ENCODE measurements at places on chromosomes 16 and 17.

DNA sequence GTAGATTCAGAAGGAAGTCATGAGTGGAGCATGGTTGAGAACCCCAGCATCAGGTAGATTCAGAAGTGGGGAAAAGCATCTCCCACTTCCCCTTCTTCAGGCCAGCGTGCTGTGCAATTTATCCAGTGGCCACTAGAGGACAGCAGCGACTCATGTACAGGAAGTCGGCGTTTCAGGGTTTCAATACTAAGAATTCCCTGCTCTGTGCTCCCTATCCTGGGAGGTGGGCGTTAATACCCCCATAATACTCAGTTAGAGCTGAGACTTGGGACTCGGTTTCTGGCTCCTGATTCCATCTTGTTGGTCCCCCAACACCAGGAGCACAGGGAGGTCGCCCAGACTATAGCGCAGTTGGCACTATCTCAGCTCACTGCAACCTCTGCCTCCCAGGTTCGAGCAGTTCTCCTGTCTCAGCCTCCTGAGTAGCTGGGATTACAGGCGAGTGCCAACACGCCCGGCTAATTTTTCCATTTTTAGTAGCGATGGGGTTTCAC, 75.3 kb upstream of the AMZ2 start:
- DNase-seq, result peak; percentile 57

DNA sequence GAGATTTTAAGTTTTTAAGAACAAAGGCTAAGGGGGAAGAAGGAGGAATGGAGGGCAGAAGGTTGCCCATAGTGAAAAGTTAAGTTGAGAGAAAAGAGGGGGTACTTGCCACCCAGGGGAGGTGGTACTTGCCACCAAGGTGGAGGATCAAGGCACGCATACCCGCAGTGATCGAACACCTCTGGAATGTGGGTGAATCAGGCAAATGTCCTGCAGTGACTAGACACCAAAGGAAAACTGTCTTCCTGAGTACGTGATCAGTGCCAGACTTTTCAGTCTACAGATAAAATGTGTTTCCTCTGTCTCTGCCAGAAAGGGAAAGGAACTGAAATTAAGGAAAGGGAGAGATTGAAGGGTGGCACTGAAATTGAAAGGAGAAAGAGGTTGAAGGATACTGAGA, 2285.3 kb downstream of the TP53TG3F start:
- no peak for DNase-seq

DNA sequence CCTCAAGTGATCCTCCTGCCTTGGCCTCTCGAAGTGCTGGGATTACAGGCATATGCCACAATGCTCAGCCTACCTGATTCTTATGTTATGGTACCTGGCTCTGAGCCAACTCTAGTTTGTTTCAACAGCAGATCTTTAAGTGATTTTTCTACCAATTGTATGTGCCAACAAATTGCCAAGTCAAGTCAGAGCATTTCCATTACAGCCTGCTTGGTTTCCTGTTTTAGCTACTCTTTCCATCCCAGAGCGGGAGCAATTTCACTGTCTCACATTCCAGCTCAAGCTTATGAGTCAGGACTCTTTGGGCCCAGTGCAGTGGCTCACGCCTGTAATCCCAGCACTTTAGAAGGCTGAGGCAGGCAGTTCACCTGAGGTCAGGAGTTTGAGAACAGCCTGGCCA, 30.8 kb upstream of the RBBP6 start:
- no peak for DNase-seq

DNA sequence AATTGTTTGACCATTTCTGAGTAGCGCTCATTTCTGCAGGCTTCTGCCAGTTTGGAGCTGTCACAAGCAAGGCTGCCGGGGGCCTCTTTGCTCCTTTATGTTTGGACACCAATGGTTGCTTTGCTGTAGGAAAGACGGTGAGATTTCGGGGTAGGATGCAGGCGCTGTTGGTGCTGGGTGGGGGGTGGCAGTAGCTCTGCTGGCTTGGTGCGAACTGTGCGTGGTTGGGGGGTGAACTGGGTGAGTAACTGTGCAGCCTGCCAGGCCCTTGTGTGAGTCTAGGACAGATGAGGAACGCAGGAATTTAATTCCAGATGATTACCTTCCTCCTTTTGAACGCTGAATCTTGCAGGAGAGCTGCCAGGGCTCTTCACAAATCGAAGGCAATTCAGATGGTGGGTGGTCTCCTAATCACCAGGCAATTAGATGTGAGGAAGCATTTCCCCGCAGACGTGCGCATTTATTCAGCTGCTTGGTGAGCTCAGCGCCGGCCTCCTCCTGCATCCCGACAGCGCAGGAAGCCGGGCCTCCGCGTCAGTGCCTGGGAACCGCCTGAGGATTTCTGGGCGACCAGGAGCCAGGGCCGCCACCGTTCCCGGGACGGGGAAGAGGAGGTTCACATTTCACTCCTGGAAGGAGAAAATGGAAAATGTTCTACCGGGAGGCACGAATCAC, 154.4 kb downstream of the FOXL1 start:
- DNase-seq, result no peak

GRCh38 chr16:11160676-11161115, 95.3 kb downstream of the SOCS1 start:
- no peak for DNase-seq

DNA sequence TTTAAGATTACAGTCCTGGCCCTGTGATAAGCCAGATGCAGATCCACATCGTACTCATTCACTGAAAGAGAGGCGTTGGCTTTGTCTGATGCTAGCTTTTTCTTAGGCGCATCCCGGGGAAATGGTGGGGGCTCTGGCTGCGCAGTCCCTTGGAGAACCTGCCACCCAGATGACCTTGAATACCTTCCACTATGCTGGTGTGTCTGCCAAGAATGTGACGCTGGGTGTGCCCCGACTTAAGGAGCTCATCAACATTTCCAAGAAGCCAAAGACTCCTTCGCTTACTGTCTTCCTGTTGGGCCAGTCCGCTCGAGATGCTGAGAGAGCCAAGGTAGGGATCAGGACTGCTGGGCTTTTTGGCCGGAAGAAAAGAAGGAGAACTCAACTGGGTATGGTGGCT, 24.0 kb downstream of the POLR2A start:
- DNase-seq, result no peak

DNA sequence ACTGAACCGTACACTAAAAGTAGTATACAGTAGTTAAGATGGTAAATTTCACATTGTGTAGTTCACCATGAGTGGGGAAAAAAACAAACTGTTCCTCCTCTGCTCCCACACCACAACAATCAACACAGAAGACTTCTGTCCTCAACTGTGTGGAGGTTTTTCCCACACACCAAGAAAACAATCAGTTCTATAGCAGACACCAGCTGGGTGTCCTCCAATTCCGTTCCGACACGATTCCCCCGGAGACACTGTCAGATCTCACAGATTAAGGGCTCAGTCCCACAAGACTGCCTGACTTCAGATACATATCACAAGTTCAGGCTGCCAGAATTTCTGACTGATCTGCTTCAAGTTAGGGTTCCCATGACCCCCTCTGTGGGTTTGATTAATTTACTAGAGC, 31.8 kb downstream of the BBS2 start:
- DNase-seq, result no peak

GRCh38 chr16:88465387-88465983, 12.4 kb downstream of the ZFPM1 start:
- DNase-seq, result no peak

DNA sequence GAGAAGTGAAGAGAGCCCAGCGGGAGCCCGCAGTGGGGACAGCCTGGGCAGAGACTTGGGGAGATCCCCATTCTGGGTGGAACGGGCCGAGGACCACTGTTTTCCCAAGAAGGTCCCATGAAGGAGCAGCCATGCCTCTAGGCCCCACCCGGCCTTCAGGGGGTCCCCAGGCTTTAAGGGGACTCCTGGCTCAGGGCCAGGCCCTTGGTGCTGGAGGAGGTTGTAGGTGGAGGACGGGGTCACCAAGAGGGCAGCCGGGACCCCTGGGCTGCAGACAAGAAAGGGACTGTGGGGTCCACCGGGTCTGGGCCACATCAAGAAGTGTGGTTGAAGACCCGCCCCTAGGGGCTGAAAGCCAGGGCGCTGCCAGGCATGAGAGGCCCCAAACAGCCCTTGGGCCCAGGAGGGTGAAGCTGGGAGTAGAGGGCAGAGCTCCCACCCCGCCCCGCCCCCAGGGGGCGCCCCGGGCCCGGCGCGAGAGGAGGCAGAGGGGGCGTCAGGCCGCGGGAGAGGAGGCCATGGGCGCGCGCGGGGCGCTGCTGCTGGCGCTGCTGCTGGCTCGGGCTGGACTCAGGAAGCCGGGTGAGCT, at the start of gene PRSS21:
PRSS21 (plus strand) TSS at position 487 of the 589 bp plus-strand sequence; CDS start at position 519, 32 bp downstream.
- DNase-seq, result no peak

- peak; percentile 66 for DNase-seq
Observed at GRCh38 chr17:2837147-2837561, 40.9 kb downstream of the RAP1GAP2 start.

GRCh38 chr17:76091526-76092286, 11.9 kb downstream of the EXOC7 start:
- no peak for DNase-seq

- DNase-seq, result no peak
Observed at GRCh38 chr17:46794318-46794717, 24.2 kb downstream of the WNT3 start.

Measured in MM.1S (cell line).